ENCODE measurements at places on chromosomes 12 and 14.

DNA sequence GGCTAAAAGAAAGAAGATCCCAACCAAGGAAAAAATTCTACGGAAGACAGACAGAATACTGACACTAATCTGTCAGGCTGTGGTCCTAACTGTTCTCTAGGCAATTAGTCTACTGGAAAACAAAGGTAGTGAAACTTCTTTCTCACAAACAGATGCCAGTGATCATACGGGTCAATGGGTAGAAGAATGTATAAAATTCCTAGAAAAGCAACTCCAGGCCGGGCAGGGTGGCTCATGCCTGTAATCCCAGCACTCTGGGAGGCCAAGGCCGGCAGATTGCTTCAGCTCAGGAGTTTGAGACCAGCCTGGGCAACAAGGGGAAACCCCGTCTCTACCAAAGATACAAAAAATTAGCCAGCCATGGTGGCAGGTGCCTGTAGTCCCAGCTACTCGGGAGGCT, 64.8 kb downstream of the HECTD4 start:
- DNase-seq, result no peak

DNA sequence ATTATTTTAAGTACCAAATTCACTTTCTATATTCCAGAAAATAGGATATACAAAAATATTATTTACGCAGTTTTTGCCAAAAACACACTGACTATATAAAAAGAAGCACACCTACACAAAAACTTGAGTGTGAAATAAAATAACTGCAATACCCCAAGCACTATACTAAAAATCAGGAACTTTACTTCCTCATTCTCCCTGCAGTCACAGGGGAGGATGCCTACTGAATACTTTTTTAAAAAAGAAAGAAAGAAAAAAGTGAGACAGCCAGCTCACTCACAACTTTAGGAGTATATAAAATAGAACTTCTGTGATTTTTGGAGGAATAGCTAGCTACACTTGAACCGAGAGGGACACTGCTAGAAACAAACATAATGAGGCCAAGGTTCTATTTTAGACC, 12.2 kb downstream of the RPS6KA5 start:
- no peak for DNase-seq

- DNase-seq, result no peak
These were observed 163.6 kb downstream of the BRMS1L start for GRCh38 chr14:35989736-35990135.

GRCh38 chr14:76500011-76500410, 124.1 kb downstream of the ESRRB start:
- DNase-seq, result no peak

GRCh38 chr14:92759679-92760523, 11.5 kb upstream of the LGMN start:
- no peak for DNase-seq

- no peak for DNase-seq
These were observed 85.8 kb downstream of the TNFAIP2 start for GRCh38 chr14:103209054-103209453.

GRCh38 chr12:75707983-75708382, 196.6 kb upstream of the KRR1 start:
- no peak for DNase-seq

- DNase-seq, result no peak
These were observed 1109.2 kb downstream of the FLRT2 start for GRCh38 chr14:86639146-86639545.

GRCh38 chr14:50997712-50998111, 53.4 kb upstream of the PYGL start:
- DNase-seq, result no peak

DNA sequence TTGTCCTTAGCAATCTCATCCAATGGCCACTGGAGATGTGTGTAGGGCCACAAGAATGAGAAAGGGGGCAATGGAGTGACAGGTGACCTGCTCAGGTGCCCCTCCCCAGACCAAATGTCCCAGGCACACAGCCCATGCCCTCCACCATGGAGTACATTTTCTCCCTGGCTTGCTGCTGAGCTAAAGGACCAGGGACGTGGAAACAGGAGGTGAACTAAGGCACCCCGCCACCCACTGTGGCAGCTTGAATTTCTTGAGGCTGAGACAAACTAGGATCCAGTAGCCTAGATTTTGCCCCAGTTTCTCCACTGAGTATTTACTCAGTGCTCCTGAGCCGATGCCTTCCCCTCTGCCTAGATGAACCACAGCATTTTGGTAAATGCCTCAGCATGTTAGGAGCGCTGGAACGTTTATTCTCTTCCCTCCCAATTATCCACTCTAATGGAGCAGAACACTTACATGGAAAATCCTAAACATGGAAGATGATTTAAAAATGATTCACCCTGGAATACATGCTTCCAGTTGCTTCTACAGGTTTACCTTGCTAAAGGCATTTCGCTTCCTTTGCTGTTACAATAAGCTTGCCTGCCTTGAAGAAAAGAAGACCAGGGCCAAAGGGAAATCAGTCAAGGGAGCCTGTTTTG, 198.0 kb downstream of the ZFP36L1 start:
- no peak for DNase-seq

DNA sequence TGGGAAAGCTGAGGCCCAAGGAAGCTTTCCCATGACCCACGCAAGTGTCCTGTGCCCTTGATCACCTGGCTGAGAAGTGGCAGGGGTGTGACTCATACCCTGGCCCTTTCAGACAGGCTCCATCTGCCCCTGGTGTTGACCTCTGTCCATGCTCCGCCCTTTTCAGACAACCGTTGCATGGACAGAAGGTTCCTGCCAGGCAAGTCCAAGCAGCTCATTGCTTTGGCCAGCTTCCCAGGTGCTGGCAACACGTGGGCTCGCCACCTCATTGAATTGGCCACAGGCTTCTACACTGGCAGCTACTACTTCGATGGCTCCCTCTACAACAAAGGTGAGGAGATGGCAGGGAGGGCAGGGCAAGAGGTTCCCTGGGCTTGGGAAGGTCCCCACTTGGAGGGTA, 103.5 kb downstream of the WSCD2 start:
- DNase-seq, result no peak

GRCh38 chr12:3308063-3308462, 182.9 kb upstream of the PRMT8 start:
- DNase-seq, result no peak

DNA sequence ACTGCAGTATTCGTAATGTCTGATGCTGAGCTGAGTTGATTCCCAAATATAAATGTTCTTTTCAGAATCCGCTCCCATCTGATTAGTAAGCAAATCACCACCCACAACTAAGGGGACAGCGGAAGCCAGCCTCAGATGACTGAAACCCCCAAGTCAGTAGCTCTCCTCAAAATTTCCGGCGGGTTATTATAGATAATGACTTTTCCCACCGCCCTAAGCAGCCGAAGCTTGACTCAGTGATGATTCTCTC, 469 bp upstream of the LRFN5 start:
- no peak for DNase-seq

DNA sequence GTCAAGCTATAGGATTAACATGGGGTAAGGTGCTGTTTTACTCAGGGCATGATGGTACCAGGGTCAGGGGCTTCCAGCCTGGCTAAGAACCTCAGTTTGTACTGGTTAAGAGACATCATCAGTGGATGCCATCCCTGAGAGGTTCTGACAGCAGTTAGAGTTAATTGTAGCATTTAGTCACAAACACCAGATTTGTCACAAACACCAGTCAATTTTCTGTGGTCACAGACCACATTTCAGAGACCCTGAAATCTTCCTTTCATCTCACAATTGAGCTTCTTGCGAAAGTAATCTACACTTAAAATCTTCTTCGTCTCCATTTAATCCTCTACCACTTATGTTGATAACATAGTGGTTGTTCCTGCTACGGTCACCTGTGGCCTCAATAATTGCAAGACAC, 143.0 kb upstream of the EGLN3 start:
- no peak for DNase-seq

DNA sequence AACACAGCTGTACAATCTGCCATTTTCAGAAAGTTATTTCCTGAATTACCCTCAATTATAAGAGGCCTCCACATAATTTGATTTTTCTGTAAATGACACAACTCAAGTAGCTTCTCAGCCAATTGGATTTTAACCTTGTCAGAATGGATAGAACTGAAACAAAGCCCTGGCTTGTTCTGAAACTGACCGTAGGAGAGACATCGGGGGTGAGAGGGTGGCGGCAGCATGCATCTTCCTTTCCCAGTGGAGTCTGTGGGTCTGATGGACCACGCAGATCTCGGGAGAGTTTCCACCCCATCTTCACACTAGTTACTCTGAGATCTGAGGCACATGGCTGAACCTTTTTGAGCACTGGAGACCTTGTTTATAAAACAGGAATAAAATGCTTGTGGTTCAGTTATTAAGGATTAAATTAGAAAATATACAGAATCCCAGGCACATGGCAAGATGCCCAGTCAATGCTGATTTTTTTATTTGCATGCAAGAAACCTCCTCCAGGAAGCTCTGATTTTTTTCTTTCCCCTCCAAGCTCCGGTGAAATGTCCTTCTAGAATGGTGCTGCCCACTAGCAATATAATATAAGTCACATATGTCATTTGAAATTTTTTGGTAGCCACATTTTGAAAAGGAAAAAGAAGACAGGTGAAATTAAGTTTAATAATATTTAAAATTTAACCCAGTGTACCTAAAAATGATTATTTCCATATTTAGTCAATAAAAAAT, 153.9 kb downstream of the CHST11 start:
- DNase-seq, result no peak

GRCh38 chr12:50057896-50058670, 687 bp downstream of the ASIC1 start:
- DNase-seq, result no peak

- DNase-seq, result no peak
These were observed 7.8 kb downstream of the ZDHHC22 start for GRCh38 chr14:77133720-77134338.

Data from NCI-H1436 treated with DMSO at 0.1 percent for 48 hours (cell line).